ENCODE measurements at places on chromosomes 11 and 22. TPM values are rescaled to one million over a fixed set of nuclear protein-coding genes. Genes with fewer than 3 reads are reported as not detected.

GRCh38 chr11:35618497-35619115 is 346 bp downstream of the FJX1 start:
- peaks cover 8% of the 10 kb centered on the region for H3K4me1 ChIP-seq
- peak overlapping the region; percentile 66 for H3K4me3 ChIP-seq
- H3K27me3 ChIP-seq: peaks cover 49% of the 10 kb centered on the region
- DNase-seq: no peak
- H3K36me3 ChIP-seq: no peaks in the 10 kb centered on the region
- no peak overlapping the region for H3K27ac ChIP-seq

The SNX32 gene
- 2.1 TPM for total RNA-seq

The CHRNA10 gene
- total RNA-seq: 0.58 TPM

DNA sequence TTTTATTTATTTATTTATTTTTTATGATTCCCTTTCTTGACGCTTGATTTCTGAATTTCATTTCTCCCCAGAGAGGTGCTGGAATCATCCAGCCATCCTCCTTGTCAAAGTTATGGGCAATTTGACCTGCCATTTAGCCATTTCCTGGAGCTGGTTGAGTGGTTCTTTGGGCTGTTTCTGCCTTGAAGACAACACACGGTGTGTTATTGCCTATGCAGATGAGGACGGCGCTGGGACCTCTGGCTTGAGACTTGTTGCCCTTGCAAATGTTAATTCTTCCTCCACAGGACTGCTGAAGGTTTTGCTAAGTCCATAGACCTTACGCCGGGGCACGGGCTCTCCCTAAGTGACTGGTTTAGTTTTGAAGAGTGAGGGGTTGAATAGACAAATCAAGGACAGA is 147.9 kb upstream of the PLET1 start:
- H3K27ac ChIP-seq: no peak overlapping the region
- peaks cover 3% of the 10 kb centered on the region for H3K27me3 ChIP-seq
- no peak for DNase-seq
- H3K4me1 ChIP-seq: no peaks in the 10 kb centered on the region
- H3K36me3 ChIP-seq: no peaks in the 10 kb centered on the region

The ACRV1 gene
- not detected for total RNA-seq

GRCh38 chr11:109914038-109914437 is 179.2 kb upstream of the ZC3H12C start:
- H3K36me3 ChIP-seq: no peaks in the 10 kb centered on the region
- H3K27me3 ChIP-seq: peaks cover 3% of the 10 kb centered on the region
- H3K4me1 ChIP-seq: no peaks in the 10 kb centered on the region
- H3K27ac ChIP-seq: no peak overlapping the region
- no peak for DNase-seq

- H3K27me3 ChIP-seq: peaks cover 15% of the 10 kb centered on the region
- no peak overlapping the region for H3K4me3 ChIP-seq
- H3K27ac ChIP-seq: no peak overlapping the region
- DNase-seq: no peak
- H3K36me3 ChIP-seq: no peaks in the 10 kb centered on the region
Observed at GRCh38 chr11:125724125-125724524, 22.0 kb upstream of the PATE1 start.

GRCh38 chr11:108392353-108392752 is 75.0 kb downstream of the C11orf65 start:
- H3K4me1 ChIP-seq: no peaks in the 10 kb centered on the region
- no peaks in the 10 kb centered on the region for H3K27me3 ChIP-seq
- no peak overlapping the region for H3K4me3 ChIP-seq
- no peak for DNase-seq
- H3K36me3 ChIP-seq: no peaks in the 10 kb centered on the region
- H3K27ac ChIP-seq: no peak overlapping the region

DNA sequence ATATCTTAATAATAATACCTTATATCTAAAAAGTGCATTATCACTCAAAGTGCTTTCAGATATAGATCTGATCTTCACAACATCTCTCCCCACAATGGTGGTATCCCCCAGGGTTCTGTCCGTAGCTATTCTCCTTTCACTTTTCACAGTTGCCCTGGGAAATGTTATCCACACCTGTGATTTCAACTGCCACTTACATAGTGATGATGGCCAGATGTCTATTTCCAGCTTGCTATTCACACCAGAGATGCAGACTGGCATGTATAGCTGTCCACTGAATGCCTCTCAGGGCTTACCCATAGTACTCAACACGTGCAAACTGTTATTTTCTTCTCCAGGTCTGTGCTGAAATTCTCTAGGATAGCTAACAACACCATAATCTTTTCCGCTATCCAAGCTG is 724.7 kb downstream of the DLG2 start:
- no peak for DNase-seq
- H3K27ac ChIP-seq: no peak overlapping the region
- H3K4me3 ChIP-seq: no peak overlapping the region
- H3K27me3 ChIP-seq: no peaks in the 10 kb centered on the region
- H3K4me1 ChIP-seq: no peaks in the 10 kb centered on the region

- H3K4me1 ChIP-seq: peaks cover 3% of the 10 kb centered on the region
- no peaks in the 10 kb centered on the region for H3K36me3 ChIP-seq
- DNase-seq: no peak
- no peak overlapping the region for H3K27ac ChIP-seq
- H3K27me3 ChIP-seq: no peaks in the 10 kb centered on the region
- H3K4me3 ChIP-seq: no peak overlapping the region
Observed at GRCh38 chr11:8933931-8934330, 1.2 kb upstream of the C11orf16 start.

DNA sequence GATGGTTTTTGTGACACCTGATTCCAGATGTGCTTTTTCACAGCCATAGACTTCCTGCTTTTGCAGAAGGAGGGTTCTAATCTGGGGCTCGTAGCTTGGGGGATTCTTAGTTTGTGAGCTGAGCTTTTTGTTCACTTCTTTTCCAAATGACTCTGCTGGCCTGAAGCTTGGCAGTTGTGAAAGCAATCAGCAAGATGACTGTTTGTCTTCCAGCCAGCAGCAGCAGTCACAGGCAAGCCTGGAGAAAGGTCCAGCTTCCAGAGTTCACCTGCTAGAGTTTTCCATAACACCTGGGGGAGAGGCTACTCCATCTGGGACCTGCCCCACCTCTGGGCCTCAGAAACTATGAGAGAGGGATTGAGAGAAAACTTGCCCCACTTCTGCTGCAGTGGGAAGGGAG is 4.1 kb downstream of the MARK2 start:
- peaks cover 70% of the 10 kb centered on the region for H3K4me1 ChIP-seq
- no peak overlapping the region for H3K4me3 ChIP-seq
- peaks cover 23% of the 10 kb centered on the region for H3K36me3 ChIP-seq
- peak overlapping the region; percentile 16 for H3K27ac ChIP-seq
- no peaks in the 10 kb centered on the region for H3K27me3 ChIP-seq

DNA sequence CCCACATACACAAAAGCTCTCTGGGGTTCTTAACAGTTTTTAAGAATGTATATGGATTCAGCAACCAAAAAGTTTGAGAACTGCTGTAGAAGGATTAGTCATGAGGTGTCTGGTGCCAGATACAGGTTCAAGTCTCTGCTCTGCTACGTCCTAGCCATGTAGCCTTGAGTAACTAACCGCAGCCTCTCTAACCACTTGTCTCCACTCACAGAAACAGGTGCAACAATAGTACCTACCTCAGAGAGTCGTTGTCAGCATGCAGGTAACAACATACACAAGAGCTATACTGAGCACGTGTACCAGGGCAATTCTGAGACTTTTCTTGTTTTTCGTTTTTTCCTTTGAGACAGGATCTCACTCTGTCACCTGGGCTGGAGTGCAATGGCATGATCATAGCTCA is 26.9 kb downstream of the CBX7 start:
- no peaks in the 10 kb centered on the region for H3K36me3 ChIP-seq
- H3K27ac ChIP-seq: no peak overlapping the region
- no peak overlapping the region for H3K4me3 ChIP-seq
- no peaks in the 10 kb centered on the region for H3K27me3 ChIP-seq

- peaks cover 4% of the 10 kb centered on the region for H3K27me3 ChIP-seq
- H3K4me1 ChIP-seq: no peaks in the 10 kb centered on the region
- DNase-seq: no peak
- no peak overlapping the region for H3K27ac ChIP-seq
Observed at GRCh38 chr22:47995718-47996117, 1233.3 kb downstream of the TBC1D22A start.

GRCh38 chr22:45129703-45130524 is 33.8 kb upstream of the NUP50 start:
- peaks cover 23% of the 10 kb centered on the region for H3K4me1 ChIP-seq
- peaks cover 29% of the 10 kb centered on the region for H3K36me3 ChIP-seq
- H3K4me3 ChIP-seq: peak overlapping the region; percentile 9
- H3K27ac ChIP-seq: peak overlapping the region; percentile 82
- DNase-seq: peak; percentile 71
- H3K27me3 ChIP-seq: no peaks in the 10 kb centered on the region

GRCh38 chr22:17384612-17385330 is 15.5 kb downstream of the CECR2 start:
- no peaks in the 10 kb centered on the region for H3K4me1 ChIP-seq
- no peak for DNase-seq
- H3K36me3 ChIP-seq: no peaks in the 10 kb centered on the region
- peaks cover 5% of the 10 kb centered on the region for H3K27me3 ChIP-seq
- no peak overlapping the region for H3K27ac ChIP-seq
- H3K4me3 ChIP-seq: no peak overlapping the region

DNA sequence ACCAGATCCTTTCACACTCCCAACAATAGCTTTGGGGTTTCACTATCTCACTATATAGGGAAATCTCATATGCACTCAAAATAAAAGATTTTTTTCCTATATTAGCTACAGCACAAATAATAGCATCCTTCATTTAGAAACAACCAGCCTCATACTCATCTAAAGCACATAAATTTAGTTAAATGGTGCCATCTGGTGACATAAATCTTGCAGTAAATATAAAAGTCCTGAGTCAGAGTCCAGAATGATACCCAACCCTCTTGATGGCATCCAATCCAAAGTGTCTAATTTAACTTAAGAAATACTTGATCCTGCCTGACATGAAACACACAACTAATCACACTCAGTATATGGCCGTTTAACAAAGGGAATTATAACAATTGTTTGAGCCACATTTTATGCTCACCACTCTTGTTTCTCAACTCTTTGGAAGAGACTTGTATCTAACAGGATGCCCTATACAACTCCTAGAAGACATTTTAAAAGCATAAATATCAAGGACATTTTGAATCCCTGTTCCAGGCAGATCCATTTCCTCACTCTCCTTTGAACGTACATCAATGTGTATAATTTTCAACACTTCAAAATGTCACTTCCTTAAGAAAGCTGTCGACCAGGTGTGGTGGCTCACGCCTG is 36.2 kb downstream of the DLG2 start:
- no peaks in the 10 kb centered on the region for H3K36me3 ChIP-seq
- no peak for DNase-seq
- no peaks in the 10 kb centered on the region for H3K4me1 ChIP-seq
- no peaks in the 10 kb centered on the region for H3K27me3 ChIP-seq
- no peak overlapping the region for H3K27ac ChIP-seq

- H3K36me3 ChIP-seq: no peaks in the 10 kb centered on the region
- no peak overlapping the region for H3K27ac ChIP-seq
- no peak overlapping the region for H3K4me3 ChIP-seq
- DNase-seq: no peak
- H3K4me1 ChIP-seq: no peaks in the 10 kb centered on the region
Observed at GRCh38 chr11:61193596-61193995, 9.7 kb upstream of the PGA3 start.

DNA sequence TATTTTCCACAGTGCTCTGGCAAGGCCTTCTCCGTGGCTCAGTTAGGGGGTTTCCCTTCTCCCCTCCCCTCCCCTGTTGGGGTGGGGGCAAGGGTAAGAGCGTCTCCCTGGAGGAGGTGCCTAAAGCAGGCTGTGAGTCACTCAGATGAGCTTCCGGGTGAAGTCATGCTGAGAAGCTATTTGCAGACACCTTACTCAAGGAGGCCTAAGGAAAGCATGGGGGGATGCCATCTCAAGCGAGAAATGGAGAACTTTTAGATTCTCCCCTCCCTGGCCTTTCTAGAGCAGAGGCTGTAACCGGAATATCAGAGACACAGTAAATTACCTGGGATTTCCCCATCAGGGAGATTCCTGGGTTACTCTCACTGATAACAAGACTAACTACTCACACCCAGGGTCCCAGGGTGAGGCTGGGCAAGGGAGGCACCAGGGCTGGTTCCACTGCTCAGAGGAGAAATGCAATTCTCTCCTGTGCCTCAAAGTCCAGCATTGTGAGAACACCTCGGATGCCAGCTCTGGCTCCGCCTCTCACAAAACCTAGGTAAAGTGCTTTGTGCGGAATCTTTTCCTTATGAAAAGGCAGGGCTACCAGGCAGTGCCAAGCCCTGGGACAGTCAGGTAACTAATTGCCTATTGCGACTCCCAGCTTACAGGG is 123.6 kb downstream of the ABTB2 start:
- DNase-seq: peak; percentile 92
- no peaks in the 10 kb centered on the region for H3K27me3 ChIP-seq
- peak overlapping the region; percentile 86 for H3K27ac ChIP-seq
- peaks cover 70% of the 10 kb centered on the region for H3K4me1 ChIP-seq
- H3K4me3 ChIP-seq: peak overlapping the region; percentile 27

The TPBGL gene
- 0.18 TPM for total RNA-seq

The MRGPRX3 gene
- total RNA-seq: not detected

- no peak overlapping the region for H3K4me3 ChIP-seq
- no peaks in the 10 kb centered on the region for H3K4me1 ChIP-seq
- peak; percentile 63 for DNase-seq
- no peaks in the 10 kb centered on the region for H3K27me3 ChIP-seq
Observed at GRCh38 chr22:38298312-38299005, 18.8 kb downstream of the CSNK1E start.

DNA sequence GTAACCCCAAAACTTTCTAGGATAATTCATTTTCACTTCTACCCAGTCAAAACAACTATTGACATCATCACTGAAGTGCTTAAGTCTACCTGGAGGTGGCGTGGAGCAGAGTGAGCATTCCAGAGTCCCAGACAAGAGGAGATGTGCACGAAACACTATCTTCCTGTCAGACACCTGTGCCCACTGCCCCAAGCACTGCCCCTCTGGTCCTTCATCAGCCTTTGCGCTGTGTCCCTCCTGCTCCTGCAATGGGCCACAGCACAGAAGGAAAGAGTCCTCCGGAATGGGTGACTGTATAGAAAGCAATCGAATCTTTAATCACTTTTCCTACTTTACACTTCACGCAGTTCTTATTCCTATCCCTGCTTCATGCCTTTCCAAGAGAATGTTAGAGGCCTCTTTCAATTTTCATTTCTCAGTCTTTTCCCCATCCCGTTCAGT is 512 bp upstream of the GRIA4 start:
- no peaks in the 10 kb centered on the region for H3K36me3 ChIP-seq
- no peak overlapping the region for H3K4me3 ChIP-seq
- peaks cover 8% of the 10 kb centered on the region for H3K4me1 ChIP-seq
- H3K27ac ChIP-seq: no peak overlapping the region

The SLC5A12 gene
- not detected for total RNA-seq

The SCN3B gene
- not detected for total RNA-seq

The CNTN5 gene
- not detected for total RNA-seq

GRCh38 chr11:131468565-131468964 is 98.2 kb downstream of the NTM start:
- H3K4me3 ChIP-seq: no peak overlapping the region
- no peak overlapping the region for H3K27ac ChIP-seq
- no peaks in the 10 kb centered on the region for H3K36me3 ChIP-seq
- no peaks in the 10 kb centered on the region for H3K4me1 ChIP-seq
- no peak for DNase-seq

Measured in activated CD8-positive, alpha-beta T cell treated with anti-CD3 and anti-CD28 coated beads for 36 hours (primary cell).